ENCODE measurements at places on chromosomes 3 and 15. TPM values are rescaled to one million over a fixed set of nuclear protein-coding genes. Genes with fewer than 3 reads are reported as not detected.

DNA sequence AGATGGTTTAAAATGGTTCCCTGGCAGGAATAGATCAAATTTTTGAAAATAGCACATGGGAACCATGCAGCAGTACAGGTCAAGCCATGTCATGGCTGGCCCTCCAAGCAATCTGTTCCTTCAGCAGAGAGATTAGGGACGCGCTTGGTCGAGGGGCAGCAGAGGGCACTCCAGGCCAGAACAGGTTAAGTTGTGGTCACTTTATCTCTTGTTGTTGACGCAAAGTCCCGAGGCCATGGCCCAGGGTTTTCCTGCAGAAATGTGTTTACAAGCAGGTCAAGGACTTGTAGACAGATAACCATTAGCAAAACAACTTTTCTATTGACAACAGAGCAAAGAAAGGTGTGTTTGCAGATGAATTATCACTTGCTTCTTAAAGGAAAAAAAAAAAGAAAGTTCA, 570.0 kb upstream of the NR2F2 start:
- H3K27ac ChIP-seq = no peak overlapping the region
- H3K36me3 ChIP-seq = no peaks in the 10 kb centered on the region
- H3K4me3 ChIP-seq = no peak overlapping the region
- no peaks in the 10 kb centered on the region for H3K27me3 ChIP-seq
- no peak for DNase-seq

DNA sequence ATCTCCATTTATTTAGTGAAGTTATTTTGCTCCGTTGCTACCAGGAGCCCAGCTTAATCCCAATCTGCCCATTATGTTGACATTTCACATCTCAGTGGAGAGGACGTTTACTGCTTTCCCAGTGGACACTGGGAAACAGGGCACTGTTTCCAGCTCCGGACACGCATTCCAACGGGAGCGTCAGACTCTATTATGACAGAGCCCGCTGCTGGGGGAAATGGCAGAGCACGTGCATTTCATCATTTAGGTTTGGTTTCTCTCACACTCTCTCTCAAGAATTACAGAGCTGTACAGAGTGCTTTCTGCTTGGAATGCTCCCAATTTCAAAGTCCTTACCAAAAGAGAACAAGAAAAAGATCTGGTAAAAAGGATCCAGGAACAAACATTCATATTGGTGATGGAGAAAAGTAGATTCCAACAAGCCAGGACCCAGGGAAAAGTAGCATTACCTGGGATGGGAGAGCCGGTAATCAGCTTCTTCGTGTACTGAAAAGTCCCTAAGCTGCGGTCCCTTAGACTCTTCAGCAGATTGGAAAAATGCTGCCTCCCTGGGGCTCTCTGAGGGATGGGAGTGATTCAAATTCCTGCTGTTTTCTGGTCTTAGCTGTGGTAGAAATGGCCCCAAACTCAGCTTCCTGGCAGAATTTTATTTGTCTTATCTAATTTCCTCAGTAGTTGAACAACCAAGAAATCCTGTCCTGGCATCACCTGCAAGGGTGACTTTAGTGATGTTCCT, 136.0 kb upstream of the THBS1 start:
- H3K27me3 ChIP-seq = no peaks in the 10 kb centered on the region
- no peaks in the 10 kb centered on the region for H3K36me3 ChIP-seq
- no peak overlapping the region for H3K4me3 ChIP-seq
- no peaks in the 10 kb centered on the region for H3K4me1 ChIP-seq

GRCh38 chr3:71478568-71478967, 105.0 kb downstream of the FOXP1 start:
- no peak overlapping the region for H3K4me3 ChIP-seq
- H3K27ac ChIP-seq = no peak overlapping the region
- no peaks in the 10 kb centered on the region for H3K36me3 ChIP-seq
- DNase-seq = no peak
- H3K27me3 ChIP-seq = no peaks in the 10 kb centered on the region

DNA sequence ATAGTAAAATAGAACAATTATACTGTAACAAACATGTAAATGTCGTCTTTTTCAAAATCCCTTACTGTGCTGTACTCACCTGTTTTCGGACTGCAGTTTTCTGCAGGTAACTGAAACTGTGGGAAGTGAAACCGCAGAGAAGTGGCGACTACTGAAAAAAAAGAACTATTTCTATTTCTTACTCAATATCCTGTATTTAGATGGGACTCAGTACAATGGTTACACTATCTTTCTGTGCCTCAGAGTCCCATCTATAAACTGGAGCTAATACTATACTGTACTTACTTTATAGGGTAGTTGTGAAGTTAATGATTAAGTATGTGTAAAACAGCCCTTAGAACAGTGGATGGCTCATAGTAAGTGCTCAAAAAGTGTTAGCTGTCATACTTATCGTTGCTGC, 14.3 kb upstream of the P2RY12 start:
- no peak overlapping the region for H3K4me3 ChIP-seq
- DNase-seq = no peak
- no peaks in the 10 kb centered on the region for H3K4me1 ChIP-seq
- H3K27ac ChIP-seq = no peak overlapping the region
- no peaks in the 10 kb centered on the region for H3K36me3 ChIP-seq

DNA sequence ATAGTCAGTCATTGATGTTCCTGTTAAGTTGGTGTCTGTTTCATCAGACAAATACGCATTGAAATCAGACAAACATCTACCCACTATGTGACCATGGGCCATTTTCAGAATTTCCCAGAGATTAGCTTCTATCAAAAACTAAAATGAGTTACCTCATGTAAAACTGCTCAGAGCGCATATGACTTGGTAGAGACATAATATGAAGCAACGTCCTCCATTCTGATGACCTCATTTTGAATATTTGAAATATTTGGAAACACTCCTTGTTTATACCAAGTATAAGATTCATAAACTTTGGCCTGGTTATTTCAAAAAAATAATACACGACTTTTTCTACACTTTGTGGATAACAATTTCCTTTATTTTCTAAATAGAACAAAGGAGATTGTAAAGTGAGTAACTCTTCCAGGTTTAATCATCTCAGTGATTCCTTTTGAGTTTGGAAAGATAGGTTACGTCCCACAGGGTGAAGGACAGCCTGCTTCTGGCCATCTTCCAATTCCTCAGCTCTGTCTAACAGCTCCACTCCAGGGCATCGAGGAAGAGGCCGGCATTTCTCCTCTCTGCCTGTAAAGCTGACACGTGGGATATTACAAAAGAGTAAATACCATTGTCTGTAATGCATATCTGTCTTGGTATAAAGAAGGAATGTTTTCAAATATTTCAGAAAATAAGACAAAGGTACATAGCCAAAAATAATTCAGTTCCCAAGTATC, 122.6 kb downstream of the CADM2 start:
- no peak overlapping the region for H3K27ac ChIP-seq
- no peak overlapping the region for H3K4me3 ChIP-seq

- H3K27ac ChIP-seq = no peak overlapping the region
- H3K4me1 ChIP-seq = no peaks in the 10 kb centered on the region
- no peaks in the 10 kb centered on the region for H3K27me3 ChIP-seq
- no peak overlapping the region for H3K4me3 ChIP-seq
Measured at GRCh38 chr3:109640146-109640652, 302.9 kb upstream of the DPPA4 start.

- DNase-seq = no peak
- H3K4me1 ChIP-seq = peaks cover 11% of the 10 kb centered on the region
- no peaks in the 10 kb centered on the region for H3K27me3 ChIP-seq
- H3K27ac ChIP-seq = no peak overlapping the region
- H3K4me3 ChIP-seq = no peak overlapping the region
Measured at GRCh38 chr3:69072928-69073327, 7.2 kb downstream of the UBA3 start.

The PLA2G4E gene
- not detected for total RNA-seq

The REC114 gene
- not detected for total RNA-seq

The ROPN1B gene
- total RNA-seq = not detected

Data from transverse colon (tissue), 4 donors.